Panc1 (cell line): ENCODE measurements at places on chromosomes 4 and X. TPM values are rescaled to one million over a fixed set of nuclear protein-coding genes. Genes with fewer than 3 reads are reported as not detected.

GRCh38 chrX:66110112-66110511, 53.9 kb upstream of the HEPH start:
- H3K27ac ChIP-seq = no peak overlapping the region
- H3K4me1 ChIP-seq = no peaks in the 10 kb centered on the region
- no peak for DNase-seq
- H3K36me3 ChIP-seq = no peaks in the 10 kb centered on the region

DNA sequence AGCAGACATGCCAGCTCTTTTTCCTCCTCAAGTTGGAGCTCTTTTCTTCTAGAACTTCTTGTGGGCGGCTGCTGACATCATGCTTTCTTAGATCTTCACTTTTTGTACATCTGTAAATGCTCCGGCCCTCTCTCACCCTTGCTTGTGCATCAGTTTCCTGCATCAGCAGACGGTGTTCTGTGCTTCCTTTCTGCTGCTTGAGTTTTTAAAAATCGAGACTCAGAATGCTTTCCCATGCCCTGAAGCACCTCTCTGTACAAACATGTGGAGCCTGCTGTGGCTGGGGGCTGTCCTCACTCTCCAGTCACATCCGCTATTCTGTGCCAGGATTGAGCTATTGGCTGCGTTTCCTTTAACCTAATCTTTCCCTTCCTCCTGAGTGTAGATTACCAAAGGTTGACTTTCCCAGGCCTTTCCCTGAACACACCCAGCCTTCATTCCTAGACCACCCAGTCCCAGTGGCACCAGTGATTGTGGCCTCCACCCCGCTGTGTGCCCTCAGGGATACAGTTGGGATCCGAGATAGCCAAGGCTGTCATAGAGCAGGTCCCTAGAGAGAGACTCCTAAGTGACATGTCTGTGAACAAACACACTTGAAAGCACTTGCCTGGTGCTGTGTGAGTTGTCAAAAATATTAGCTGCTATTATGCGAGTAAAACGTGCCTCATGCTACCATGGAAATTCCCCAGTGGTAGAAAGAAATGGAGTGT, 41.9 kb downstream of the TNIP2 start:
- no peaks in the 10 kb centered on the region for H3K36me3 ChIP-seq
- no peak overlapping the region for H3K4me3 ChIP-seq
- no peaks in the 10 kb centered on the region for H3K27me3 ChIP-seq

GRCh38 chrX:41333003-41333743, 789 bp upstream of the DDX3X start:
- peaks cover 5% of the 10 kb centered on the region for H3K4me1 ChIP-seq
- H3K36me3 ChIP-seq = no peaks in the 10 kb centered on the region
- H3K4me3 ChIP-seq = peak overlapping the region; percentile 78
- DNase-seq = no peak

DNA sequence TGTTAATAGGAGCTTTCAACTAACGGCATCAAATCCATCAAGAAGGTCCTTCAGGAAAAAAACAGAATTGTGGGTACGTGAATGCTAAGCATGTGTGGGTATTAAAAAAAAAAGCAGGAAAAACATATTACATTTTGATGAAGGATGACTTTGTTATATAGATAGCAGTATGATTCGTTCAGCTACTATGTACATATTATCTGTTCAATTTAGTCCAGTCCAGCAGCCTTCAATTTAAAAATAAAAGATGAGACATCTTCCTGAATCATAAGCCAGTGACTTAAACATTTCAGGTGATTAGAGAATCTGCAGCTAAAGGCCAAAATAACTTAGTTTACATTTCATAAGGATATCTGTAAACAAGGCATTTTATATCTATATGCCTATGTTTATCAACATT, 63.4 kb downstream of the LCORL start:
- no peak overlapping the region for H3K4me3 ChIP-seq
- H3K27me3 ChIP-seq = no peaks in the 10 kb centered on the region
- H3K36me3 ChIP-seq = no peaks in the 10 kb centered on the region; the same call in 1 of the 2 replicates
- no peak overlapping the region for H3K27ac ChIP-seq

NPY1R gene
- not detected for total RNA-seq

DNA sequence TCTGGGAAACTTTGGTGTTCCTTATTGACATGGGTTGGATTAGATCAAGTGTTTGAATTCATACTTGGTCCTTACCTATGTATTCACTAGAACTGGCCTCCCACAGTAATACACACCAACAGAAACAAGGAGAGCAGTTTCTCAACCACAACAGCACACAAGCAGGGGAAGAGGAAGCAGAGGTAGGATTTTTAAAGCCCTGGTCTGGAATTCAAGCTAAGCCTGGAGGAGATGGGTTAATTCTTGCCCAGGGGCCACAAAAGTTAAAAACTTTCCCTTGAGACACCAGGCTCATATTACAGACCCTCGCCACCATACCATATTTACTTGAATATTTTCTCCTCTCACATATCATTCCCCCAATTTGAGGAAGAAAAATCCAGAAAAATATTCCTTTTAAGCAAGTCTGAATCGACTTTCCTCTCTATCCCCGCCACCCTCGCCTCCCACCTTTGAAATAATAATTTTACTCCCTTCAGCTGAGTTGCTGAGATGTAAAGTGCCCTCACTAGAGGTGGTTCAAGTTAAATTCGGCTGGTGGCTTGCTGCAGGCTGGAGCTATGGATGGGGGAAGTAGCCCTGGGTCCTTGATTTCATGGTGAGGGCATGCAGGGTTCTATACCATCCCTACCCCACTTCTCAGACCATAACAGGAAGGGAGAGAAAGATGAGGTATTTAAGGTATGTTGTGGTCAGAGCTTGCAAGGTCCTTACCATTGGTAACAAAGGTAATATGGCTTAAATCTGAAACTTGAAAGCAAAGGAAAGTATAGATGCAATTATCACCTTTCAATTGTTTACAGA, 440.2 kb downstream of the INPP4B start:
- H3K27me3 ChIP-seq = no peaks in the 10 kb centered on the region
- DNase-seq = no peak
- H3K27ac ChIP-seq = peak overlapping the region; percentile 92
- peaks cover 25% of the 10 kb centered on the region for H3K4me1 ChIP-seq
- H3K36me3 ChIP-seq = no peaks in the 10 kb centered on the region; the same call in 1 of the 2 replicates
